ENCODE measurements at places on chromosomes 2 and 18.

DNA sequence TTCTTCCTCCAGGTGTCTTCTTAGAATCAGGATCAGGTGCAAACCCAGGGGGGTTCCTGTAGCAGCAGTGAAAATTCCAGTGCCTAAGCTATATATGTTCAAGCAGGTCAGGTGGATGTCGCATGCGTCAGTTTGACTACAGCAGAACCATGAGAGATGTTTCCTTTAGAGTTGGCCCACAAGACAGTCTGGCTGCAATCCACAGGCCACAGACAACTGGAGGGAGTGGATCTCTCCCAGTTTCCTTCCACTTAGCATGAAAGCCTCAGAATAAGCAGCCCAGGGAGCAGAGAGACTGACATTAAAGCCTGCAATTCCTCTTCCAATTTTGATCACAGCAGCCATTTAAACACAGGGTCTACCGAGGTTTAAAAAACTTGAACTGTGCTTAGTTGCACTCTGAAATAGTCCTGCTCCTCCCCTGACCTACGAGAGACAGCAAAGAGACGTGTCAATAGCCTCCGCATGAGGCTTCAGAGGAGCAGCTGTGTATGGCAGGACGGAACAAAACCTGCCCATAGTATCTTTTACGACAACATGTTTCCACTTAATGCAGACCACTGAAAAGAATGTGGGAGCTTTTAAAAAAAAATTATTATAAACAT is 988 bp upstream of the KCNE4 start:
- DNase-seq, result no peak

- peak; percentile 63 for DNase-seq
Measured at GRCh38 chr2:46521215-46521683, 41.9 kb downstream of the TMEM247 start.

GRCh38 chr18:61334491-61334850 is 1.2 kb downstream of the CDH20 start:
- DNase-seq, result no peak

DNA sequence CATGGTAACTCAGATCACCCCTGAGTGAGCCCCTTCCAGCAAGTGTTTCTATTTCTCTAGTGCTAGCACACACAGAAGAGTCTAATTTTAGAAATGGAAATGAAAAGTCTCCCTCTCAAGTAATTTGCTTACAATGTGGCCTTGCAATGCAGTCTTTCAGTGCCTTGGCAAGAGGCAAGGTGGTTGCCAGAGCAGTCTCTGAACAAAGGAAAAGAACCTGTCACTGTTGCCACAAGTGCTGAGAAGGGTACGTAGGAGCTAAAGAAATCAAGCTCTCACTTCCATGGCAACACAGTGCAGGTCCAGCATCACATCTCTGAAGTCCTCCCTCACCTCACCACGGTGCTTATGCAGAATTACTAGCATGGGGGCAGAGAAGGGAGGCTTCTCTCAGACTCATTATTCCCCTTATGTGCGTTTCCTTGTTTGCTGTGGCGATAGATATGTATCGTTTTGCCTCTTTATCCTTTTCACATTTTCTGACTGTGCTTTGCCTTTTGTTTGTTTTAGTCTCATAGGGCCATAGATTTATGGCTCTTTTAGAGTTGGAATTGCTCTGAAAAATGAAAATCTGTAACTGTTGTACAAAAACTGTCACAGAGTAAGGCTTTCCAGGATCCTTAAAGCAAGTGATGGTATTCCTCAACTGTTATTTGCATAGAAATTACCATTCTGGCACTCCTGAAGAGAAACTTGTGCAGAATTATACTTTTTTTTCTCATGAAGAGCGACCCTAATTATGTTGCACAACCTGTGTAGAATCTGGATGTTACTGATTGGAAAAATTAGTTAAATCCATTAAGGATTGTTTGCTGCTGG is 164.8 kb downstream of the CCDC85A start:
- DNase-seq, result no peak

DNA sequence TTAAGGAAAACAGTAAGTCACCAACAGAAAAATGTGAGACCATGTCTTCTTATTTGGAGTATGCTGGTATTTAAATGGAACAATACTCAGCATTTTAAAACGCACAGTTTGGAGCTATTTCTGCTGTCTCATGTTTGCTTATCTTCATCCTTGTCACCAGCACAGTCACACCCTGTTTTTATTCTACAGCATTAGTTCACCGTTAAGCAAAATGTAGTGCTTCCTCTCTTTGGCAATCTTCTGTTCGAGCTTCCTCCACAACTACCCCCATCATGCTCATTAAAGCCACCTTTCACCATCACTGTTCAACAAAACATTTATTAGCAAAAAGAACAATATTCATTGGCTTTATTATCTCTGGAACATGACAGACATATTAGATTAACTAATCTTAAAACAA is 64.0 kb downstream of the SLC40A1 start:
- no peak for DNase-seq

All from fibroblast of skin of left biceps (primary cell).